Stimulated activated CD4-positive, alpha-beta T cell treated with anti-CD3 and anti-CD28 coated beads, TNF-alpha, amount 100 ng/mL, for 1 hour (primary cell): ENCODE measurements at places on chromosomes 11 and 22.

- no peak for DNase-seq
Observed at GRCh38 chr11:57798905-57799559, 37.4 kb downstream of the CTNND1 start.

DNA sequence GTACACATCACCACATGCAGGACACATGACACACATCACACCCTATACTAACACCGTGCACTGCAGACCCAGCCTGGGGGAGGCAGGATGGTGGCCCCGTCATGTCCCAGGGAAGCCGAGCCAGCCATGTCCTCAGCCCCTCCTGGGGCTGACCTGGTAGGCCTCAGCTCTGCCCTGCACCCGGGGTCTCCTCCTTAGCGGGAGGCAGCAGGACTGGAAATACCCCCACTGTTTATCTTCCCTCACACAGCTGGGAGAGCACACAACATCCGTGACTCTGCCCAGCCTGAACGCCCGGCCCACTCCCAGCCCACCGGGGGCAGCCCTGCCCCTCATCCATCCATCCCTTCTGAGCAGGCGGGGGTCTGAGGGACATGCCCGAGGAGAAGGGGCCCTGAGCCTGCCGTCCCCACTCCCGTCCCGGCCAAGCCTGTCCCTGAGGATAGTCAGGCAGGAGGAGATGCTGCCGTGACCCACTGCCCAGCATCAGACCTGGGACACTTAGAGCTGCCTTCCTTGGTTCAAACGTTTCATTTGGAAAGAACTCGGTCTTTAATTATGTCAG is 945.0 kb downstream of the BRD1 start:
- DNase-seq = no peak

DNA sequence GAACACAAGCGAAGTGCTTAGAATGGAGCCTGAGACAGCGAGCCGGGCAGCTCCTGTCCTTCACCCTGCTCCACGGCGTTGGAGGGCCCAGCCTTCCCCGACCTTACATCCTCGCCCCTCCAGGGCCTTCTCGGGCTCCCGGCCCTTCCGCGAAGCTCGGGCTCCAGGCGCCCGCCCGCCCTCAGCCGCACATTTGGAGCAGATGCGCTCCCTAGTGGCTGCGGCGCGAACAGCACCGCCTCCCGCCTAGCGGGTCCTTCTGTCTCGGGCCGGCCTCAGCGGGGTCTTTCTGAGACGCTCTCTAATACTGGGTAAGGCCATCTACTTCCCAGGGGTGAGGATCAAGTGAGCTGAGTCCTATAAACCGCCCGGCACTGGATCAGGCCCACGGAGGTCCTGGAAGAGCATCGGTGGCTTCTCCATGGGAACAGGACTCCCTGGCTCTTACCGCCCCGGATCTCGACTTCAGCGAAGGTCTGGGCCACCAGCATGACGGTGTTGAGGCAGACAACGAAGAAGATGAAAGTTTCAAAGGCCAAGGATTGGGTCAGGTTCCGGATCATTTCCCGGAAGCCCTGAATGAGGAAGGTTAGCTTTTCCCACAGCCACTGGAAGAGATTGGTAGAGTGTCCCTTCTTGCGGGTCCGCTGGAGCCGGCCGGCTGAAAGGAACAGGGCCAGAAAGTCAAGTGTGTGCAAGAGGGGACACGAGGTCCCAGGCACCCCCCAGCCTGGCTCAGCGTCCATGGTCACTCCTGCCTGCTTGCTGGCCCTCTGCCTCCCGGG is 3.7 kb downstream of the CATSPER1 start:
- peak; percentile 85 for DNase-seq

DNA sequence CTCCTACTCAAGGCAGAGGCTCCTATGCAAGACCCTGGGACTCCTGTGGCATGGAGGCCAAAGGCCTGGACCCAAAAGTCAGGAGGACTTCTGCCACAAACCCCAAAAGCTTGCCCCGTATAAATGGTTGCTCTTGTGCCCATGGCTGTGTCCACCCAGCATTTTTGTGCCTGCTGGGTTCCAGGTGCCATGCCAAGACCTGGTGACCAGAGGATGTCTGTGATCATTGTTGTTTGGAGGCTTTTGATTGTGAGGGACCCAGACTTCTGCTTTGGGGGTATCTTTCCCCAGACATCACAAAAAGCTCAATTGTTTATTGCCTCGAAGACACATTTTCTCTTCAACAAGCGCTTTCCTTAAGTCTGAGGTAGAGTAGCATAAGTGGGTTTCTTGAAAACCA is 35.1 kb downstream of the C22orf31 start:
- no peak for DNase-seq

GRCh38 chr22:27835446-27835845 is 33.9 kb upstream of the MN1 start:
- DNase-seq = no peak

DNA sequence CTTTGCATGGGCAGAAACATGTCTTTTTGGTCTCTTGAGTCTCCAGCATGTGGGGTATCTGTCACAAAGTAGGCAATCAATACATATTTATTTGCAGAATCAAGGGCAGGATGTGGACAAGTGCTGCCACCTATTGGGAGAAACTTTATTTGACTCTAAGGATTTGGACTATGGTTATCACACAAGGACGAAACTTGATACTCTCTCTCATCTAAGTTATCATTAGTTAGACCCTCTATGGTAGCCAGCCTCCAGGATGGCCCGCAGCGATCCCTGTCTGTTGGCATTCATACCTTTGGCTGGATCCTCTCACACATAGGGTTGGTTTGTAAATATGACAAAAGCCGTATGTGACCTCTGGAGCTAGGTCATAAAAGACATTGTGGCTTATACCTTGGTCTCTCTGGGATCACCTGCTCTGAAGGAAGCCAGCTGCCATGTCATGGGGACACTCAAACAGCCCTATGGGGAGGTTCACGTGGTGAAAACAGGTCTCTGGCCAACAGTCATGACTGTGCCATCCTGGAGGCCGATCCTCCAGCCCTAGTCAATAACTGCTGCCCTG is 1.1 kb upstream of the FBXO7 start:
- DNase-seq = no peak

GRCh38 chr22:40396882-40397281 is 26.5 kb downstream of the SGSM3 start:
- no peak for DNase-seq

GRCh38 chr11:113350336-113351067 is 36.1 kb downstream of the TTC12 start:
- no peak for DNase-seq

- no peak for DNase-seq
Observed at GRCh38 chr11:77416357-77416756, 57.5 kb downstream of the PAK1 start.

- DNase-seq = no peak
Observed at GRCh38 chr22:26021516-26021915, 147.7 kb upstream of the SEZ6L start.

- no peak for DNase-seq
Observed at GRCh38 chr11:24585192-24585591, 88.3 kb downstream of the LUZP2 start.

DNA sequence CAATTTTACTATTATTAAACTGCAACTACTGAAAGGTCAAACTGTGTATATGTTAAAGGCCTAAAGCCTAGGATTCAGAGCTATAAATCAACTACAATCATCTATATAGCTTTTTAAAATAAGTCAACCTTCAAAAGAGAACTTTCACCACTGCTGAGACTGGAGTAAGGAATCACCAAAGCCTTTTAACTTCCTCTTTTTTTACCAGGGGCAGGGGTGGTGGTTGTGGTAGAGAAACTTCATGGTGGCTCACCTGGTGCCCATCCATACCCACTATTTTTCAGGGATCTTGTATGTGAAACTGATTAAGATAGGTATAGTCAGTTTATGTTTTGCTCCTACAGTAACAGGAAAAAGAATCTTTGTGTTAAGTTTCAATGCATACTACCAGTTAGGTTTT is 31.5 kb downstream of the TSG101 start:
- no peak for DNase-seq

DNA sequence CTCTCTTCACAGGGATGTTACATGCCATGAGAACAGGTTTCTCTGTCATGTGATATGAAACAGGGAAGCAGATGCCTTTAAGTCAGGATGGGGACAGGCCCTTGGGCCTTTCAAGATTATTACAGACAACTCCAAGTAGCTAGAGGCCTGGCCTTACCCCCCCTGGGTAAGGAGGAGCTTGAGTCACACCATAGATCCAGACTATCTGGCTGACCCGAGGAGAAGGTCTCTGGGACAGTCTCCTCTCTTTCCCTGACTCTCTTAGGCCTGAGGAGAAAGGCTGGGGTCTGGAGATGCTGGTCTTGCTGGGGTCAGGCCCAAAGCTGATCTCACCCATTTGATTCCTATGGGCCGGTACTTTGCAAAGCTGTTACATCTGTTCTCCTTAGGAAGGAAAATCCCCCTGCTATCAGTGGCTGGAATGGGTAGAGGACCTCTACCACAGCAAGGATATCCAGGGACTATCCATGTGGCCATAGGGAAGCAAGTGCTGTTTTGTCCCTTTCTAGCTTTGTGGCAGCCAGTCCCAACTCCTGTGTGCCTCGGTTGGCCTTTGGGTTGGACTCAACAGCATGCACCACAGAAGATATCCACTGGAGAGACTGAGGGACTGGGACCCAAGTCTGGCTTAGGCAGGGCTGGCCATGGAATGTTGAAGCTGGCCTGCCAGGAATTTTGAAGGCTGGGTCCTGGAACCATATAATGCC is 25.2 kb downstream of the RELT start:
- DNase-seq = no peak

GRCh38 chr11:67632982-67633755 is 3.4 kb upstream of the NUDT8 start:
- no peak for DNase-seq

GRCh38 chr22:25453557-25453956 is 110.9 kb upstream of the GRK3 start:
- no peak for DNase-seq

GRCh38 chr11:128193615-128194014 is 393.7 kb downstream of the ETS1 start:
- no peak for DNase-seq

DNA sequence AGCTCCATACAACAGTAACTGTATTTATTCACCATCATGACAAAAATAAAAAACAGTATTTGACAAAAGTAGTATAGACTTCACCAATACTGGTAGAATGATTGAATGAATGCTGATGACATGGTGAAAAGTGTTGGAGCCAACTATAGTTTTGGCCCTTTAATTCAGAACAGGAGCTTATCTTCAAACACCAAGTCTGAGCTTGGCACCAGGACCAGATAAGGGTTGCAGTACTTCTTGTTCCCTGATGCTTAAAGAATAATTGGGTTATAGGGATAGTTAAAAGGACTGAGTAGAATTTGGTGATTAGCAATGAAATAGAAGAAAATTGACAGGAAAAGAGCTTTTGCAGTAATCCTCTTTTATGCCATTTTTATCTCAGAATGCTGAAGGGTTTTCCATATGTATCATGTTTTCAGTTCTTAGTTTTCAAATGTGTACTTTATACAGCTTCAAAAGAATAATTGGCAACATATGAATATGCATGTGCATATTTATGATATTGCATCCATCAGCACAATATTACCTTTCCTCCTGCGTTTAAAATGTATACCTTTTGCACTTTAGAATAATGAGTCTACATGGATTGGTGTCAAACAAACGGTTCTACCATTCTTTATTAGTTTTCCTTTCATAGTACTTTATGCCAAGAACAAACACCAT is 214.2 kb upstream of the ARHGAP42 start:
- DNase-seq = no peak

DNA sequence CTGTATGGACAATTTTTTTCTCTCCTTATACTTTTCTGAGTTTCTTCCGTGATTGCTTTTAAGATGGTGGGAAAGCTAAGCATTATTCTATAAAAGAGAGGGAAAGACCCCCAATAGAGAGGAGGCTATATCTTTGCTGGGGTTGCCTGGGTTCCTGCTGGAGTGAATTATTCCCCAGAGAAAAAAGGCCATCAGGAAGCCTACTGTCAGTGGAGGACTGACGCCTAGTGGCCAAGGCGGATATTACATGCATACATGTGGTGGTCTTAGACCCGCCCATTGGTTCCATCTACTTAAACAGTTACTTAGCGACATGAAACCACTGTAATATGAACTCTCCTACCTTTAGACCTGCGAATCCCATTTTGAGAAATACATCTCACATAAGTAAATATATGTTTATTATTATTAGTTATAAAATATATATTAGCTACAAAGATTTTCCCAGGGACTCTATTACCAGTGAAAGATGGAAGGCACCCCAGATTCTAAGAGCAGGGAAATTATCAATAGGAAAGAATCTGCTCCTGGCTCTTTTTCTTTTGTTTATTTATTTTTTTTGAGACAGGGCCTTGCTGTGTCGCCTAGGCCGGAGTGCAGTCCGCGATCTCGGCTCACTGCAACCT is 15.7 kb upstream of the PGA3 start:
- DNase-seq = peak; percentile 40

- no peak for DNase-seq
Observed at GRCh38 chr11:9600644-9601036, 27.2 kb downstream of the WEE1 start.

- DNase-seq = no peak
Observed at GRCh38 chr22:30308518-30309230, 18.1 kb downstream of the TBC1D10A start.

DNA sequence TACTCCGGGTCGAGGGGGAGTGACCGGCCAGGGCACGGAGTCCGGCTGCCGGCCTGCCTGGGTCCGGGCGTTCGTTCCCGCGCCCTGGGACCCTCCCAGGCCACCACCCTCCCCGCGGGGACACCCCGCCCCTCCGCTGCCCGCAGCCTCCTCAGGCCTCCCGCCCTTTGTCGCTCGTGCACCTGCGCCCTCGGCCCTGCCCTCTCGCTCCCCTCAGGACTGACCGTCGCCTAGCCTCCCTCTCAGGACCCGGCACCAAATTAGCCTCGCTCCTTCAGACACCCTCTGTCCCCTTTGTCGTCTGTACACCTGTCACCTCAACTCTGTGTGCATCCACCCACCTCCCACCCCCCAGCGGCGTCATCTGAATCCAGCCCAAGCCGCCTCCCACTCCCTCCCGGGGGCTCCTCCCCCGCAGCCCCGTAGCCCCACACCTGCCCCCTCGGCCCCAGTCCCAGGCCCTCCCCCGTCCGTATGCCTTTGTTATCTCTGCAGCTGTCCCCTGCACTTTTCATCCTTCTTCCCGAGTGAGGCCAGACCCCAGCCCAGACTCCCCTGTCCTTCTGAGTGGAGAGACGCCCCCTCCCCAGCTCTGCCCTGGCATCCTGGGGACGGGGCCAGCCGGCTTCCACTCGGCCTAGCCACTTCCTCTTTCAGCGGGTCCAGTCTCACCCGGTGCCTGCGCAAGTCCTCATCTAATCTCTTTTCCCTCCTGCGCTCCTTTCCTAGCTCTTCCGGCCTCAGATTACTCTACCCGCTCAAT is 643 bp downstream of the TIGD3 start:
- DNase-seq = peak; percentile 23

DNA sequence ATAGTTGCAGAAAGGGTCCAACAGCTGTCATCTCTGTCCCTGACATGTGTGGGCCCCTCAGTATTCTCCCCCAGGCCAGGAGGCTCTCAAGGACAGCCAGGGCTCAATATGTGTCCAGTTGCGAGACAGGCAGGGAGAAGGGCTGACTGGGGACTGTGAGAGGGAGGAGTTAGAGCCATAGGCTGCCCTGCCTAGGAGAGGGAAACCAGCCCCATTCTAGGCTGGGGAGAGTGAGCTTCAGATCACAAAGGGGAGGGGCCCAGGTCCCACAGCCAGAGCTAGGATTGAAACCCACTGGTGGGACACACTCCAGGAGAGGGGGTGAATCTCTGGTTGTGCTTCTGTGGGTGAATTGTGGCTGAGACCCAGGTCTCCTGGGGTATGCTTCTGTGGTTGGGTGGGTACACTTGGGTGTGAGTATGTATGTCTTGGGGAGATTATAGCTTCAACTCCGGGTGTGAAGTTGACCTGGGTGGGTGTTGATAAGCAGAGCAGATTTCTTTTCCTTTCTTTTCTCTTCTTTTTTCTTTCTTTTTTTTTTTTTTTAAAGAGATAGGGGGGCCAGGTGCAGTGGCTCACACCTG is 2.1 kb upstream of the CARNS1 start:
- DNase-seq = no peak

- DNase-seq = no peak
Observed at GRCh38 chr22:41910050-41911000, 4.5 kb downstream of the SHISA8 start.
